ENCODE measurements at places on chromosomes 13 and 19. TPM values are rescaled to one million over a fixed set of nuclear protein-coding genes. Genes with fewer than 3 reads are reported as not detected.

DNA sequence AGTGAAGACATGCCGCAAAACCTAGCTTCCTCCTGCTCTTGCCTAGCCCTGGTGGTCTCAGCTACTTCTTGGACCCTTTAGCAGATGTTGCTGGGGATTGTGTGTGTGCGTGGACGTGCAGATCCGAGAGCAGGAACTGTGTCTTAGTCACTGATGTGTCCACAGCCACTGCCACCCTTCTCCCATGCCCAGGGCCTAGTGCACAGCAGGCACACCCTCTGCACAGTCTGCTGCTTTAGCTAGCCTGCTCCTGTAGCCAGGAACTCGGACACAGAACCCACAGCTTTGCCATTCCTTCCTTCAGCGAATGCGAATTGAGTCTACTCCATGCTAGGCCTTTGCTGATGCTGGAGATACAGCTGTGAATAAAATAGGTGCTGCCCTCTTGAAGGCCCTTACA, 2.3 kb downstream of the CLPTM1 start:
- DNase-seq = no peak

DNA sequence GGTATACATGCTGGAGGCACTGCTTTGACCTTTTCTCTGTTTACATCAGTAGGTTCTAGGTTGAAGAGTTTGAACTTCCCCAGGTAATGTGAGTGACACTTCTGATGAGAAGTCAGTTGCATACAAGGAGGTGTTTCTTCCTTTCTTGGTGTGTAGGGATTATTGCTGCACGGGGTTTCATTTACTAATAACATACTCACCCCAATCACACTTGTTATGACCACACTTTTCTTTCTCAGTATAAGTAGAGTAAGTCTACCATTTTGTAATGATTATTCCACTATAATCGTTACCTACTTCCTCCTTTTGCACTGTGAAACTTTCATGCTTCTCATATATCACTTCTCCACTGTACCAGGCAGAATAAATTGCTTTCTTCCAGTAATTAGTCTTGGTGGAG, 138.0 kb downstream of the TNFSF13B start:
- DNase-seq = no peak

HCST gene
- 16.7 TPM for total RNA-seq

- DNase-seq = no peak
Observed at GRCh38 chr19:2056837-2057192, 5.8 kb upstream of the MKNK2 start.

- peak; percentile 77 for DNase-seq
Observed at GRCh38 chr19:57099199-57099661, 20.6 kb upstream of the USP29 start.

- peak; percentile 1 for DNase-seq
Observed at GRCh38 chr19:22945560-22945959, 57.4 kb downstream of the ZNF728 start.

PALM gene
- total RNA-seq = 49.4 TPM

DNA sequence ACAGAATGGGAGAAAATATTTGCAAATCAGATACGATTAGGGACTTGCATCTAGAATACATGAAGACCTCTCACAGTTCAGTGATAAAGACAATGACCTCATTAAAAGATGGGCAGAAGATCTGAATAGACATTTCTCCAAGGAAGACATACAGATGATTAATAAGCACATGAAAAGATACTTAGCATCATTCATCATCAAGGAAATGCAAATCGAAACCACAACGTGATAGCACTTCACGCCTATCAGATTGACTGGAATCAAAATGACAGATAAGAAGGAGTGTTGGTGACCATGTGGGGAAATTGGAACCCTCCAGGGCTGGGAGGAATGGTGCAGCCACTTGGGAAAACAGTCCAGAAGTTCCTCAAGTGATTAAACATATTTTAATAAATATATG, 25.8 kb downstream of the CFAP97D2 start:
- no peak for DNase-seq

GRCh38 chr19:6811906-6812305, 39.4 kb downstream of the VAV1 start:
- DNase-seq = no peak

DNA sequence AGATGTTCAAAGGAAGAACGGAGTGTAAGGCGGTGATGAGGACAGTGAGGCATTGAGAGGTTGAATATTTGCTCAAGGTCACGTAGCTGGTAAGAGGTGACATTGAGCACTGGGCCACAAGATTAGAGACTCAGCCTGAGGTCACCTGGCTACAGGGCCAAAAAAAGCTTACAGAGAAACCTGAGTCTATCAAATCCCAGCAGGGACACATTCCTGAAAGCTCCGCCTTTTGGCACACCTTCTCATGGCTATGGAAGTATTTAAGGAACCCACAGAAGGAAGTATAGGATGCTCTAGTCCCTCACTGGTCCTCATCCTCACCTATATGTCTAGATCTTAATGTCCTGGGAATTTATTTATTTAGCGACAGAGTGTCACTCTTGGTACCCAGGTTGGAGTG, 17.4 kb downstream of the ZNF586 start:
- no peak for DNase-seq

ZNF222 gene
- total RNA-seq = 4.5 TPM

DNA sequence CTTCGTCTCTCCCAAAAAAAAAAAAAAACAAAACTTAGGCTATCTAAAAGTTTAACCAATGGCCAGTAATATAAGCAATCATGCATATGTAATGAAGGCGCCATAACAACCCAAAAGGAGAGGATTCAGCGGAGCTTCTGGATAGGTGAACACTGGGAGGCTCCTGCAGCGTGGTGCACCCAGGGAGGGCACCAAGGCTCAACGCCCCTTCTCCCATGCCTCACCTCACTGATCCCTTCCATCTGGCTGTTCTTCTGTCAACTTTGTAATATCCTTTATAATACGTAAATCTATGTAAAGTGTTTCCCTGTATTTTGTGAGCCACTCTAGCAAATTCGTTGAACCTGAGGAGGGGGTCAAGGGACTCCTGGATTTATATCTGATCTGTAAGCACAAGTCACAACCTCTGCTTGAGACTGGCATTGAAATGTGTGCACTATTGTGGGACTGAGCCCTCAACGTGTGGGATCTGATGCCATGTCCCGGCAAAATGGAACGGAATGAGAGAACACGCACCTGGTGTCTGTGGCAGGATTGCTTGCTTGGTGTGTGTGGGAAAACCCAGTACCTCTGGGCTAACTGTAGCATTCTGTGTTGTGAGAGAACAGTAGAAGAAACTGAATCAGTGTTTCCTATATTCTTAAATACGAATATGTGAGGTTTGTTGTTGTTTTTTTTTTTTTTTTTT, 521 bp upstream of the ZNF665 start:
- DNase-seq = peak; percentile 53

KIRREL2 gene
- total RNA-seq = not detected

- no peak for DNase-seq
Observed at GRCh38 chr13:39985071-39985470, 329.6 kb downstream of the COG6 start.

DNA sequence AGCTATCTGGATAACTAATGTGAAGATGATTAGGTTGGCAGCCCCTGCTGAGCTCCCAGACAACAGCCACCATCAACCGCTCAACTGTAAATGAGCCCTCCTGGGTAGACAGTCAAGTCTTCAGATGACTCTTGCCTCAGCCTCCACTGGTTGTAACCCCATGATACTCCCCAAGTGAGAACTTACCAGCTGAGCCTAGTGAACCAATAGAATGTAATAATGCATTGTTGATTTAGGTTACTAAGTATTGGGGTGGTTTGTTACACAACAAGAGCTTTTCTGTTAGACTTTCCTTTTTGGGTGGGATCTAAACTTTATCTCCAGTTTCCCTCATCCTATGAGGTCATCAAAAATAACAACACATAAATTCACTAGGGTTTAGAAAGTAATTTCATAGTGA, 69.4 kb downstream of the CYSLTR2 start:
- DNase-seq = no peak

DNA sequence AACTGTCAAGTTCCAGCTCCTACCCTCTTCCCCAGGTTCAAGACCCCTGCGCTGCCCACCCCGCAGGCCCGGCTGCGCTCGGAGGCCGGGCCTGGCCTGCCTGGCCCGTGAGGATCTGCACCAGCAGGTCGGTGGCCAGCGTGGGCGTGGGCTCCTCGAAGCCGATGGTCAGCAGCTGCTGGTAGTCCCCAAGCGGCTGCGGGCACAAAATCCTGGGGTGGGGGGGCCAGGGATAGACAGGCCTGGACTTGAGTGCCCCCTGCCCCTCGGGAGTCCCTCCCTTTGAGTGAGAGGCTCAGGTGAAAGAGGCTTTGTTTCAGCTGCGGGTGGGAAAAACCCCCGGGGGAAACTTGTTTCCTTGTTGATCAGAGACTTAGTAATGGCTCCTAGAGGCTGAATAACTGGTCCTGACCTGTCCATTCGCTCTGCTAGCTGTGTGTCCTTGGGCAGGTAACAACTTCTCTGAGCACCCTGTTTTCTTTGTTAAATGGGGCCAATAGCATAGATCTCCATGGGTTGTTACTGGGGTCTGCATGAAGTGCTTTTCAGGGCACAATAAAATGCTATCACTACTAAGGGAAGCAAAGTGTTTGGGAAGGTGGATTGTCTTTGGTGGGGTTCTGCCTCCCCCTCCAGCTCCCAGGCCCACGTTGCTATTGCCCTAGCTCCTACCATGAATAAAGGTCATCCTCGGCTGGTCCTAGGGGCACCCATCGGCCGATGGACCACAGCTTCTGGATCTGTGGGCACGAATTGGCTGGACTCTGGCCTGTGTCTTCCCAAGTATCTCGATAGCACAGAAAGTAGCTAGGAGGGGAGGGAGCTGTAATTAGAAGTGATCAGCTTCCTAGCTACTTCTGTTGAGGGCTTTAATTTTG, 3.5 kb downstream of the C19orf67 start:
- no peak for DNase-seq

DNA sequence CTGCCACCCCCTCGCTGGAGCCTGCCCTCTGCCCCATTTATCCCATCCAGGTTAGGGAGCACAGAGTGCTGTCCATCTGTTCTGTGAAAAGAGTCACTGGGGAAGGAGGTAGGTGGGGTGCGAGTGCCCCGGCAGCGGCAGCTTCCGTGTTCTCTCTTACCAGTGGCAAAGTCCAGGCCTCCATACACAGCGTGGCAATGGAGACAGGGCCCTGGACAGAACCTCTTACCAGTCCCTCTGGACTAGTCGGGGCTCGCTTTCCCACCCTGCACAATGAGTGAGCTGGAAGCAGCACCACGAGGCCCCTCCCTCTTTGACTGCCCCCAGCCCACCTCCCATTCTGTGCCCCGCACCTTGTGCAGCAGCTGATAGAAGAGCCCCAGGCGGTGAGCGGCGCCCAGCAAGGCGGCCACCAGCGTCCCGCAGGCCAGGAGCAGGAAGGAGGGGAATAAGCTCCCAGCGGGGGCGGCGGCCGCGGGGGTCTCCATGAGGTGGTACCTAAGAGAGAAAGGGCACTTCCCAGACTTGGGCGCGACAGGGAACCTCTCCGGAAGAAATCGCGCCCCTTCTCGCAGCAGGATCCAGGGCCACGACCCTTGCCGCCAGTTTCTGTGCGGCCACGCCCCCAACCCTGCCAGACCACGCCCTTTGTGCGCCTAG, 17.5 kb downstream of the SYDE1 start:
- DNase-seq = no peak

DNA sequence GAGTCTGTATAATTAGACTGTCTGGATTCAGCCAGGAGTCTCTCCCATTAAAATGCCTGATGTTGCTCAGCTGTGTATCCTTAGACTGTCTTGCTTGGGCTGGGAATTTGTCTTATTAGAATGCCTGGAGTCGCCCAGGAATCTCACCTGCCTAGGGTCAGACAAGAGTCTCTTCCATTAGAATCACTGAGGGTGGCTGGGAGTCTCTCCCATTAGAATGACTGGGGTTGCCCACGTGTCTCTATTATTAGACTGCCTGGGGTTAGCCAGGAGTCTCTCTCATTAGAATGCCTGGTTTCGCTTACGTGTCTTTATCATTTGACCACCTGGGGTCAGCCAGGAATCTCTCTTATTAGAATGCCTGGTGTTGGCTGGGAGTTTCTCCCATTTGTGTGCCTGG, 1450.0 kb downstream of the UQCRFS1 start:
- DNase-seq = no peak

TMEM272 gene
- total RNA-seq = 0.19 TPM

SCAF1 gene
- 69.0 TPM for total RNA-seq

KLK14 gene
- total RNA-seq = 0.22 TPM

GRCh38 chr13:75907044-75907443, 270.9 kb downstream of the LMO7 start:
- DNase-seq = no peak

FXYD1 gene
- total RNA-seq = 31.8 TPM

DNA sequence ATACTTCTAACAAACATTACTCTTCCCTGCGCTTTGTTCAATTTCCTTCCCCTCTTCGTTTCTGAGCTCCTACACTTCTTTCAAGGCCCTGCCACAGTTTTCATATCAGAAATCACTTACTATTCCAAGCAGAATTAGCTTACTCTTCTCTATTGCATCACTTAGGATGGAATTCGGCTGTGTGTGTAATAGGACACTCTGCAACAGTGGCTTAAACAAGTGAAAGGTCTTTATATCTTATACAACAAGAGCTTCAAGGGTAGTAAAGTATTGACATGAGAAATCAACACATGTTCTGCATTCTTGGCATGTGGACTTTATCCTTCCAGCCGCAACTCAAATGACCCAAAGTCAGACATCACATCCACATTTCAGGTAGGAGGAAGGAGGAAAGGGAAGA, 279.6 kb downstream of the PCDH20 start:
- no peak for DNase-seq

DNA sequence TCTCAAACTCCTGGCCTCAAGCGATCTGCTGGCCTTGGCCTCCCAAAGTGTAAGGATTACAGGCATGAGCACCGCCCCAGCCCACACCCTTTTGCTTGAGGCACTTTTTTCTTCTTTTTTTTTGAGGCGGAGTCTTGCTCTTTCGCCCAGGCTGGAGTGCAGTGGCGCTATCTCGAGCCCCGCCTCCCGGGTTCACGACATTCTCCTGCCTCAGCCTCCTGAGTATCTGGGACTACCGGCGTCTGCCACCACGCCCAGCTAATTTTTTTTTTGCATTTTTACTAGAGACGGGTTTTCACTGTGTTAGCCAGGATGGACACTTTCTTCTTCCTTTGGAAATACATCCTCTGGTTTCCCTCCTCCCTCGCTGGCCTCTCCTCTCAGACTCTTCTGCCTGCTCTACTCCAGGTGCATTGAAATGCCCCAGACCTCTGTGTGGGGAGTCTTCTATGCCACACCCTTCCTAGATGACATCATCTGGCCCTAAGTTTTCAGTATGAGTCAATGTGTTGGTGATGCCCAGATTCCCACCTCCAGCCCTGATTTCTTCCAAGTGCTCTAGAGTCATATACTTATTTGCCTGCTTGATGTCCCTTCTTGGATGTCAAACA, 20.7 kb upstream of the TPT1 start:
- DNase-seq = no peak

CYP4F2 gene
- 0.31 TPM for total RNA-seq

FFAR1 gene
- not detected for total RNA-seq

Measured in kidney (tissue), 22 donors.